ENCODE measurements at places on chromosomes 5 and 9. TPM values are rescaled to one million over a fixed set of nuclear protein-coding genes. Genes with fewer than 3 reads are reported as not detected.

ZNF366 gene
- 0.09 TPM for total RNA-seq

SETX gene
- 37.4 TPM for total RNA-seq

- no peak for ATAC-seq
Measured at GRCh38 chr9:128913048-128913900, 7.5 kb upstream of the PHYHD1 start.

GRCh38 chr9:137136881-137137607 is 1.9 kb upstream of the GRIN1 start:
- ATAC-seq = no peak

- no peak for ATAC-seq
Measured at GRCh38 chr9:78666818-78667414, 370.0 kb downstream of the PSAT1 start.

Measured in motor neuron (in vitro differentiated cells).